BJ (cell line): ENCODE measurements at places on chromosomes 7 and 10. TPM values are rescaled to one million over a fixed set of nuclear protein-coding genes. Genes with fewer than 3 reads are reported as not detected.

Gene SPDYE11
- not detected in 2 replicates for polyA plus RNA-seq

DNA sequence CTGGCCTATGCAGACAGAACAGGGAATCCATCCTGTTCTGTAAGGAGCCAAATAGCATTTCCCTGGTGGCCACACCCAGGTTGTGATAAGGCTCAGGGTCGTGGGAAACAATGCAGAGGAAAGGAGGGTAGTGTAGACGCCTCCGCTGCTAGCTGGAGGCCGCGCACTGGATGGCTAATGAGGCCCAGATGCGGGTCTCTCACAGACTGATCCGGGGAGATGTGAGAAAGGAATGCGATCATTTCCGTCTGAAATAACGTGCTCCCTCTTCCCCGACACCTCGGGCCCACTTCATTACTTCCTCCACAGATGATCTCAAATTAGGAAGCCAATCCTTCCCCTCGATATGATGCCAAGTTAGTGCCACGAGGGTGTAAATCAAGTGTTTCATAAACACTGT is 203.3 kb downstream of the TAX1BP1 start:
- DNase-seq = no peak

GRCh38 chr10:283916-284356 is 148.7 kb downstream of the ZMYND11 start:
- no peak for DNase-seq

Gene CYP2C9
- polyA plus RNA-seq = not detected in 2 replicates

DNA sequence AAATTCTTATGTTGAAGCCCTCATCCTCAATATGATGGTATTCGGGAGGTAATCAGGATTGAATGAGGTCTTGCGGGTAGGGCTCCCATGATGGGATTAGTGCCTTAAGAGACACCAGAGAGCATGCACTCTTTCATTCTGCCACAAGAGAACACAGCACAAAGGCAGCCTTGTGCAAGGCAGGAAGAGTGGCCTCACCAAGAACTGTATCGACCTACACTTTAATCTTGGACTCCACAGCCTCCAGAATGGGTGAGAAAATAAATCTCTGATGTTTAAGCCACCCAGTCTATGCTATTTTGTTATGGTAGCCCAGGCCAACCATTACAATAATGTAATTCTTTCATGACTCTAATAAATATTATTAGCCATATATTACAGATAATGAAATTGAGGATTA is 8.4 kb downstream of the SEM1 start:
- DNase-seq = no peak
